RWPE1 (cell line): ENCODE measurements at places on chromosomes 12 and 14.

DNA sequence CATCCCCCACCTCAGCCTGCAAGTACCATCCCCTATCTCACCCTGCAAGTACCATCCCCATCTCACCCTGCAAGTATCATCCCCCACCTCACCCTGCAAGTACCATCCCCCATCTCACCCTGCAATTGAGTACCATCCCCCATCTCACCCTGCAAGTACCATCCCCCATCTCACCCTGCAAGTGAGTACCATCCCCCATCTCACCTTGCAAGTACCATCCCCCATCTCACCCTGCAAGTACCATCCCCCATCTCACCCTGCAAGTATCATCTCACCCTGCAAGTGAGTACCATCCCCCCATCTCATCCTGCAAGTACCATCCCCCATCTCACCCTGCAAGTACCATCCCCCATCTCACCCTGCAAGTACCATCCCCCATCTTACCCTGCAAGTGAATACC, 45.0 kb downstream of the ZC3H14 start:
- DNase-seq, result no peak

DNA sequence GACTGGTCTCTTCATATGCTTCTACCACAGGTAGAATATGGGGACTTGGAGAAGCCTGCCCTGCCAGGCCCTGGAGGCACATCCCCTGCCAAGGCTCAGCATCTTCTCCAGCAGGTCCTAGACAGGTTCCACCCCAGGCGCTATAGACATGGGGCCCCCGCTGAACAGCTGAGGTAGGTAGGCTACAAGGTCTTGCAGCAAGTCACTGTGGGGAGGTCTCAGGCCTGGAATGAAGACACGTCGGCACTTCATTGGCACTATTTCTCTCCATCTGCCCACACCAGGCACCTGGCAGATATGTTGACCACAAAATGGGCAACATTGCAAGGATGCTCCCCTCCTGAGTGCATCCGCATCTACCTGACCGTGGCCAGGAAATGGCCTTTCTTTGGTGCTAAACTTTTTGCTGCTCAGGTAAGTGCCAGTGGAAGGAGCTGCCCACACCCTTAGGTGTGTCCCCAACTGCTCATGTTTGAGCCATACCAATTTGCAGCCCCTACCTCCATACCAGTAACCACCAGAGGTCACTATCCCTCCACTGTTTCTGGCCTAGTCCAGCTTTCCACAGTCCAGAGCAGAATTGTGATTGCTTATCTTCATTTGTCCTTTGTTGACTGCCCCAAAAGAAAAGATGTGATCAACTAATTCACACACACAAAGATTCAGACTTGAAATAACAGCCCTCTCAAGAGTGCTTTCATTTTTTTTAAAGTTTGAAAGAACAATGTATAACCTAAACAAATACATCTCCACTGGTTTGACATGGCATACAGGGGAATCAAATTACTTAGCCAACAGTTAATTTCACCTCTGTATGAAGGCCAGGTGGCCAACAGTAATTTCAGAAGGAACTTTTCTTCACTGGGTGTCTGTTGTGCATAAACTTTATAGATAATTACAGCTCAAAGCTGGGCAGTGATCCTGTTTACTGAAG, 16.1 kb downstream of the PIGH start:
- peak; percentile 77 for DNase-seq

DNA sequence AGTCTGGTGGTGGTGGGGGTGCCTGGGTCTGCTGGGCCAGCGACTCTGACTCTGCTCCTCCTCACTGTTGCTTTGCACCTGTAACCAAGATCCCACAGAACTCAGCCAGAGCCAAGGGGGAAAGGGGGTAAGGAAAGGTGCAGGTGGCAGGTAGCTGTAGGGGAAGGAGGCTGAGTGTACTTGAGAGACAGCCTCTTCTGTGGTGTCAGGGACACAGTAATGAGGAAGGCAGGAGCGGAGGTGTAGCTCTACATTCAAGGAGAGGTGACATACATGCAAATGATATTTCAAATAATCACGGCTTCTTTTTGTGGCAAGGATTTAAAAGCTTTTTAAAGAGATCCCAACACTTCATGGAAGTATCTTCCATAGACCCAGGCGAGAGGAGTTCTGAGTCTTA, 23.4 kb downstream of the TESPA1 start:
- no peak for DNase-seq

DNA sequence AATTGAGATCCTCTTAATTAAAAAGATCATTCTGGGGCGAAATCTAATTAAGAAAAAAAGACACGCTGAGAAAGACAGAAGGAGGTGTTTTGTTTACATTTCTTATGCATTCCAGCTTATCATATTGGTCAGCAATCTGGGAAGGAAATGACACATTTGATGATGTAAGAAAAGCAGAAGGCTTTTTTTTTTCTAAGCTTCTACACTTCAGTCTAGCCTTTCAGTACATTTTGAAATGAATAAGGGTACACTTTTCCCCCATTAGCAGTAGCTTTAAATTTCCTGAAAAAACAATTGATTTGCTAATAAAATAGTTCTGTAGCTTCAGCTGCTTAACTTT, 5.9 kb upstream of the GSC start:
- peak; percentile 34 for DNase-seq
